HT1080 (cell line): ENCODE measurements at places on chromosomes 5 and 9. TPM values are rescaled to one million over a fixed set of nuclear protein-coding genes. Genes with fewer than 3 reads are reported as not detected.

EIF4E1B gene
- not detected in 2 replicates for total RNA-seq

RNF180 gene
- 3.4 and 5.9 TPM in 2 replicates for total RNA-seq

GRCh38 chr5:130335117-130335516 is 430.9 kb downstream of the CHSY3 start:
- peak; percentile 43 for DNase-seq

KIF27 gene
- 0.87 and 1.4 TPM in 2 replicates for total RNA-seq

DNA sequence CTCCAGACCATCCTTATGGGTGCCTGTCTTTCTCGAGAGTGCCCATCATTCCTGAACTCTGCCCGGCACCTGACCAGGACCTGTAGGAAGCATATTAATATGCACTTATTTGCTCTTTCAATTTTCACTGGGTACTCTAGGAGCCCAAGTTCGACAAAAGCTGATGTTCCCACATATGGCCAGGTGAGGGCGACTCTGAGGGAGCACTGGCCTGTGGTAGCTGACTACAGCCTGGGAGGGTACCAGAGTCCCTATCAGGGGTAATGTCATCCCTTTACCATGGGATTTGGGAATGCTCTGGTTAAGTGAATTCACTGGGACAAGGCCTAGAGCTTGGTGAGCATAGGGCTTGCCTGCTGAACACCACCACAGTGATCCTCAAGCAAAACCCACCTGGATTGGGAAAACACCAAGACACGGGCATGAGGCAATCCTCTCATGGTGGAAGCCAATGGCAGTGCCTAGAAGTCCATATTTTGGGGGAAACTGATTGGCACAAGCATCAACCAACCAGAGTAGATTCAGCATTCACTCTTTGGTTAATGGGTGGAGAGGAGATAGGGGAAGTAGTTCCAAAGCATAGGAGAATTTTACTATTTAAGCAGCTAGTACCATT is 112.2 kb downstream of the MTX3 start:
- DNase-seq, result peak; percentile 24

- DNase-seq, result no peak
These were observed 17.4 kb upstream of the LHX3 start for GRCh38 chr9:136222166-136222905.

PTGS1 gene
- 0.07 and 0.24 TPM in 2 replicates for total RNA-seq

DNA sequence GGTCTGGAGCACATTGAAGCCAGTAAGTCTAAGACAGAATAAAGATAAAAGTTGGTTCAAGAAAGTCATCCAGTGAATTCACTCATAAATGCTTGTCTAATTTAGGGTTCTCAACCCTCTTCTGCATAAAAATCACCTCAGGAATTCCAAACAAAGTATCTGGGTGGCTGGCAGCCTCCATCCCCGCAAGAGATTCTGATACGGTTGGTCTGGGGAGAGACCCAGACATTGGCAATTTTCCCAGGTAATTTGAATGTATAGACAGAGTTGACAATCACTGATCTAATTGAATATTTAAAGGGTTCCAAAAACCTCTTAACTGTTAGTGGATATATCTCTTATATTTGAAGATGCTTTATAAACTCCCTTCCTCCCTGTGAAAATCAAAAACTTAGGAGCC is 14.9 kb downstream of the ADAMTSL1 start:
- no peak for DNase-seq

FGF10 gene
- not detected in 2 replicates for total RNA-seq

IL9 gene
- not detected in 2 replicates for total RNA-seq

DNA sequence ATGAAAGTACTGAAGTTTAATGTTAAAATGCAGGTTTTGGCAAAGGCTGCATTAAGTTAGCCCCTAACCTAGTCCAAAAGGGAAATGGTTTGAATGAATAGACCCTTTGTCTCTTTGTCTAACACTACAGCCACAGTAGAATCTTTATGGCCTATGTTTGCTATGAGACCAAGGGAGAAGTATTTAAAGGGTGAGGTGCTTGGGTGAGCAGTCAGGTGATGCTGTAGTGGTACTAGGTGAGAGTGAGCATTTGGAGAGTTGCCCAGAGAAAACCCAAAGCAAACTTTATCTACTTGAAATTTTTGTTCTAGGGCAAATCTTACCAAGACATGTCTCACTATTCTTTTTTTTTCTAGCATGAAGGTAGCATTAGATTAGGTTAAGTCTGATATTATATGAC is 1961.4 kb upstream of the WWC1 start:
- DNase-seq, result no peak

DNA sequence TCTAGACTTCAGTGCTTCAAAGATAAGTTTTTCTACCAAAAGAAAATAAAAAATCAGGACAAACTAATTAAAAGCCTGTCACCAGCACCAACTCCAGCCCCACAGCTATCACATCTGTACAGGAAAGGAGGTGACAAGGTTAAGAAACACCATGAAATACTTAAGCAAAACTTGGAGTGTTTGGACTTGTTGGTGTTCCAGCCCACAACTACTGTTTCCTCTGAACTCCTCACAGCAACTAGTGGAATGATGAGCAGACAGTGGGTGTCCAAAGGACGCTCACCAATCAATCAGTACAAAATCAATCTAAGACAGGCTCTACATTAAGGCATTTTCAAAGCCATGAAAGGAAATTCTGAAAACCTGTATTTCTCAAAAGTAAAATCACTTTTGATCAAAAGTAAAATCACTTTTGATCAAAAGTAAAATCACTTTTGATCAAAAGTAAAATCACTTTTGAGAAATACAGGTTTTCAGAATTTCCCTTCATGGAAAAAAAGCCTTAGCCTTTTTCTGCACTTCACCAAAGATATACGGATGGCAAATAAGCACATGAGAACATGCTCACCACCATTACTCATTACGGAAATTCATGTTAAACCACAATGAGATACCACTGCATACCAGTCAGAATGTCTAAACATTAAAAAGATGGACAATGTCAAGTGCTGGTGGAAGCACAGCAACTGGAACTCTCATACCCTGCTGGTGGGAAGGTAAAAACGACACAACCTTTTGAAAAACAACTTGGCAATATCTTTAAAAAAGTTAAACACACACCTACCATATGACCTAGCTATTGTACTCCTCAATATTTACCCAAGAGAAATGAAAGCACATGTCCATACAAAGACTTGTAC is 79.7 kb downstream of the MED27 start:
- DNase-seq, result peak; percentile 93

DNA sequence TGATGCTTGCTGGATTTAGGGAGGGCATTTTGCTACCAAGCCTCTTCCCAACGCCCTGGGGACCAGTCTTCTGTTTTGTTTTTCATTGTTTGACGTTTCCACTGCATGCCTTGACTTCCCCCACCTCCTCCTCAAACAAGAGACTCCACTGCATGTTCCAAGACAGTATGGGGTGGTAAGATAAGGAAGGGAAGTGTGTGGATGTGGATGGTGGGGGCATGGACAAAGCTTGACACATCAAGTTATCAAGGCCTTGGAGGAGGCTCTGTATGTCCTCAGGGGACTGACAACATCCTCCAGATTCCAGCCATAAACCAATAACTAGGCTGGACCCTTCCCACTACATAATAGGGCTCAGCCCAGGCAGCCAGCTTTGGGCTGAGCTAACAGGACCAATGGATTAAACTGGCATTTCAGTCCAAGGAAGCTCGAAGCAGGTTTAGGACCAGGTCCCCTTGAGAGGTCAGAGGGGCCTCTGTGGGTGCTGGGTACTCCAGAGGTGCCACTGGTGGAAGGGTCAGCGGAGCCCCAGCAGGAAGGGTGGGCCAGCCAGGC is 23.0 kb downstream of the PCDHGC5 start:
- DNase-seq, result no peak

- no peak for DNase-seq
These were observed 856.6 kb downstream of the MAT2B start for GRCh38 chr5:164361986-164362385.

DNA sequence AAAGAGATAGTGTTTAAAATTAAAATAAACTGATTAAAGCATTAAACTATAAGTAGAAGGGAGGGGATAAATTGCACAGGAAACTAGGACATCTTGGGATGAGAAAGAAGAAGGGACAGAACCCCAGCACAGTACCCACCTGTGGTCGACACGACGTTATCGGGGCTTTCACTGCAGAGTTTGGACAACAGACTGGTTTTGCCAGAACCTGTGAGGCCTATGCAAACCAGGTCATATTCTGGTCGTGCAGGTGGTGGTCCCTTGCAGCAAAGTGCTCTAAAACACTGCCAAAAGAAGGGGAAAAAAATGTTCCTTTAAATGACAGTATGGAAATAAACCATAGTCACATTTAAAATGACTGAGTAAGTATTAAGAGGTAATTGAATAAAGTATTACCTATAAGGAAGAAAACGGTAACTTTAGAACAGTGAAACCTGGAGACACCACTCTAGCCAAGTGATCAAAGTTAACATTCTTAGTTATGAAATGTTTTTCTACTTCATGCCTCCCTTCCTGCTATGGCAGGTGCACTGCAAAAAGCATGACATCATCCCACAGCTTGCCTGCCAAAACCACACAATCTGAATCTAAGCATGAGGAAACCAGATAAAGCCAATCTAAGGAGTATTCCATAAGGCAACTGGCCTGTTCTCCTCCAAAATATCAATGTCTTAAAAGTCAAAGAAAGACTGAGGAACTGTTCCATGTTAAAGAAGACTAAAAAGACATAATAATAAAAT is 138.6 kb downstream of the ARL15 start:
- peak; percentile 27 for DNase-seq
